ENCODE measurements at places on chromosomes 12 and 14.

DNA sequence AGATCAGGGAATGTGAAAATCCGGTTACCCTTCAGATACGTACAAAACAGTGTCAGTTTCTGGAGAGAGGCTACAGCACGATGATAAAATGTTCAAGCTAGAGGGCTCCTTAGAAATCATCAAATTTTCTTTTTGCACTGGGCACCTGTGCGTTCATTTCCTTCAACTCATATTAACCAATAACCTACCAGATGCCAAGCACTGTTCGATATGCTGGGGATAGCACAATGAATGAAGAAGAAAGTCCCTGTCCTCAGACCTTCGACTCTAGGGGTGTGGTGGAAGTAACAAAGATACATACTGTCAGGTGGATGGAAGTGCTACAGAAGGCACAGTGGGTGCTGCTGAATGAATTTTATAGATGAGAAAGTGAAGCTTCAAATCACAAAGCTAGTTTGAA, 172.3 kb downstream of the FOXN3 start:
- no peak for DNase-seq

- no peak for DNase-seq
Observed at GRCh38 chr14:86013641-86014040, 483.7 kb downstream of the FLRT2 start.

- DNase-seq: no peak
Observed at GRCh38 chr12:32679920-32680237, 778 bp downstream of the DNM1L start.

GRCh38 chr14:103372552-103373304, 12.5 kb upstream of the MARK3 start:
- no peak for DNase-seq

DNA sequence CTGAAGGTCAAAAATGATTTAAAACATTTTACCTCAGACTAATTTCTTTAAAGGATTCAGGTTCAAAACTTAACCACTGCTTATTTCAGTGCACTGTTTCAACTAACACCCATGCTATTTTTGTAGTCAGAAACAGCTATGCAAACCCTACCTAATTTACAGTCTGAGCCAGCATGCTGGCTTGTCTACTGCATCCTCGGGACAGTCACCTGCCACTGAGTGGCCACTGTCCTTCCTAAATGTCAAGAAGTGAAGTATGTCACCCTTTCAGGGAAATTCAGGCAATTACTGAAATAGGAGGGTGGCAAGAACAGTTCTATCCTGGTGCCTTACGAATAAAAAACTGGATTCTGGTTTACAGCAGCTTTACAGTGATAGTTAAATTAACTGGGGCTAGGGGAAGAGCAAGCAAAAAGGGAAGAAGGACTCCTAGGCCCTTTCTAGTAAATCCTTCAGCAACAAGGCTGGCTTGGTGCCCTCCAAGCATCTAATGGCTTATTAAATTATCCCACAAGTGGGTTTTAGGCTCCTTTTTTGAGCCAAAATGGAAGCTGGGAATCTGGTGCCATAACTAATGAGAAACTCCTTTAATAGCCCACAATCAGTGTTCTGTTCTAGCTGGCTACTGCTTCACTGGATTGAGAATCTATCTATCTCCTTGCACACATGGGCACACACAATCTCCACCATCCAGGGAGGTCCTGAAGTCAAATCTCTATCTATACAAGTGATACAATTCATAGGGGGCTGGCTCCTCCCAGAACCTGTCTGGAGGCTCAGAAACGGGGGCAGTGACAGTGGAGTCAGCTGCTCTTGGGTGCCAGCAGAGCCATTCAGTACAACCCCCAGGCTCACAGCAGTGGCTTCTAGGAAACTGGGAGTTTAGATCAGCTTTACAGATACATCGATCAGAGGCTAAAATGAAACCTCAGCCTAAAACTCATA, 43.4 kb downstream of the SH2B3 start:
- DNase-seq: no peak

DNA sequence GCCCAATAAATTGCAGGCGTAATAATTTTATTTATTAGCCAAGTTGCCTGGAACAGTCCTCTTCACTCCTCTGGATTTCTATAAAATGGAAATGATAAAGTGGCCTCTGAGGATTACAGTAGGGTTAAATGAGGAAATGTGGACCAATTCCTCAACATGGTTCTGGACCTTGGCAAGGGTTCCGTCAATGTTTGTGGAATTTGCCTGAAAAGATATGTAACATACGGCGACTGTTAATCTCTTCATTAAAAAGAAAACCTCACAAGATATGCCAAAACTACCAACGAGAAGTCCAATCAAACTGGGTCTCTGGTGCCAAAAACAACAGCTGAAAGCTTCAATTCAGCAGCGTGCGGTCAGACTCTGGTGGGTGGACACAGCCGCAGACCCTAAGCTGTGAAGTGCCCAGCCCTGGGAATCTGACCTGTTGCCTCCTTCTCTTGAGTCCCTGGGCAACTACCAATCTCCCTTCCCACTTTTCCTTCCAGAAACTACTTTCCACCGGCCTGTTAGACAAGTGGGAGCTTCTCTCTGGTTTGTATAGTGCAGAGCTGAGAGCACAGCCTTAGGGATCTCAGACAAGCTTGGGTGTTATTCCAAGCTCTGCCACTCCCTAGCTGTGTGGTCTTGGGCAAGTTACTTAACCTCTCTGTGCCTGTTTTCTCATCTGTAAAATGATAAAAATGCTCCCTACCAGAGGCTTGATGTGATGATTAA, 190.5 kb upstream of the GSC start:
- DNase-seq: no peak

GRCh38 chr12:102568276-102568675, 87.9 kb upstream of the IGF1 start:
- no peak for DNase-seq

DNA sequence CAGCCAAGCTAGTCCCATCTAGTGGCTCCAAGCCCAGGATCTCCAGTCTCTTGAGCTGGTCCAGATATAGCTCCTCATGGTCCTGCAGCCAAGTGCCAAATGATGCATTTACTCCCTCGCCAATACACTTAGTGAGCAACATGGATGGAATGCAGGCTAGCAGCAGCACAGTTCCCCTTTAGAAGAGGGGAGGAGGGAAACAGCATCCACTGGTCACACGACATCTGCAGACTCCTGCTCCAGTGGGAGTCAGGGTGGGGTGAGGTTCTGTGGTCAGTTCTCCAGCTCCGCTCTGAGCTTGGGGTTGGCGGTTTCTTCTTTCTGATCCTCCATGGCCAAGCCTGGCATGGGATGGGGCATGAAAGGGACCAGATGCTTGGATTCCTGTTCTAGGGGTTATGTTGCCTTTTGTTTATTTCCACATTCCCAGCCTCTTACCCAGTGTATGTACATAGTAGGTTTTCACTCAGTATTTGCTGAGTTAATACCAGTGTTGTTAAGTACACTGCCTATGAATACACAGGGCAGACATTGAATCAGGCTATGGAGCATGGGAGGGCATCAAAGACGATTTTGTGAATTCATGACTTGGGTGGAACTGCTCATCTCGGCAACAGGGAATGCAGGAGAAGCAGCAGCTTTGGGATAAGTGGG, 57.3 kb downstream of the GALNT16 start:
- DNase-seq: no peak

GRCh38 chr14:59341858-59342477, 123.2 kb downstream of the GPR135 start:
- no peak for DNase-seq

DNA sequence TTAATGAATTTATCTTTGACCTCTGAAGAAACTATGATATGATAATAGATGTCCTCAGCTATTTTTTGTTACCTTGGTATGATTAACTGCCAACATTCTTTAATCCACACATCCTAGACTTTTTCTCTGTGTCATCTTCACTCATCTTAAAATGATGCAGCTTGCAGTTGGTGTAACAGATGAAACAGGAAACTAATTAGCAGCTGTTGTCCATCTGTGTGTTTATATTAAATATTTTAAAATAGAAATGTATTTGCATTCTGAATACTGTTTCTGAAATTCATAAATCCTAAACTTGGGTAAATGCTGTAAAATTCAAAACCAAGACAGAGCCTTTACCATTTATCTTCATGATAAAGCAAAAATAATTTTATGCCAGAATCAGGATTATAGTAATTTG, 56.1 kb upstream of the GARIN2 start:
- no peak for DNase-seq

GRCh38 chr12:104768033-104768432, 190.1 kb downstream of the SLC41A2 start:
- DNase-seq: no peak

- no peak for DNase-seq
Observed at GRCh38 chr12:30719060-30719459, 23.4 kb upstream of the IPO8 start.

- no peak for DNase-seq
Observed at GRCh38 chr12:65825183-65825506, 862 bp downstream of the HMGA2 start.

GRCh38 chr12:27347779-27348178, 15.1 kb downstream of the BMAL2 start:
- no peak for DNase-seq

DNA sequence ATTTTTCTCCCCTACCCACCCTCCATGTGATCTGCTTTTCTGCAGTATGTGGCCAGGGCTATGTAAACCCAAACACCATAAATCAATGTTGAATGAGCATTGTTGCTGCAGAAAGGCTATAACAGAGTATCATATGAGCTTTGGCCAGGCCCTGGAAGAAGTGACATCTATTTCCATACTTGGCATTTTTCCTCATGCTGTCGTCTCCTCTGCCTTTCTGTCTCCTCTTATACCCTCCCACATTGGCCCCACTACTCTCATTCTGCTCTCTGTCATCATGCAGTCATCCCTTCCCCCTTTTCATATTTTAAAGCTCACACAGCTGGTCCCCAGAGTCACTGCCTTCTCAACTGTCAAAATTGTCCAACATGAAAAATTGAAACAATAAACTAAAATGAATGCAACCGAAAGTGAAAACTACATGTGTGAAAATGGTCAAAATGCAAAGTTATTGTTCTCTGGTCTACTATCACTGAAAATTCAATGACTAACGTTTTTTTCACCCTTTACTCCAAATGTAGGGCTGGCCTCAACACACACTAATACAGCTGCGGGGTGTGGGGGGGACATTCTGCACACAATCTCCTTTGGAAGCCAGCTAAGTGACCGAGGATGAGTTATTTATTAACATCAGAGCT, 290.7 kb upstream of the TMPO start:
- DNase-seq: no peak

GRCh38 chr14:61281186-61281947, at the start of gene TMEM30B:
TMEM30B (minus strand) TSS chr14:61281338; CDS start chr14:61281147, 191 bp downstream.
- no peak for DNase-seq

GRCh38 chr14:104676694-104677511, 12.5 kb upstream of the INF2 start:
- DNase-seq: no peak

DNA sequence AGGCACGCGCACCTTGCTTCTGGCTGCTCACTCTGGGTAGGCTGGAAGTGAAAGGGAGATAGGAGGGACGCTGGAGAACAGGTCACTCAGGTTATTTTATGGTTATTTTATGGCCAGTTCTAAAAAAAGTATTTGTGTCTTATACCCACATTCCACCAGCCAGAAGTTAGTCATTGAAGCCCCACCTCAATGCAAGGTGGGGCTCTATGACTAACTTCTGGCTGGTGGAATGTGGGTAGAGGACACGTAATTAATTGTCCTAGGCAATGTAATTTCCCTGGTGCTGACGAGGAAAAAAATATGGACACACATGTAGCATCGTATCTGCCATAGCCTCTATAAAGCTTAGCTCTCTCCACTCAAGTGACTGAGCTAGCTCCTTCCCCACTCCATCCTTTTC, 104.9 kb downstream of the PDZRN4 start:
- DNase-seq: no peak

DNA sequence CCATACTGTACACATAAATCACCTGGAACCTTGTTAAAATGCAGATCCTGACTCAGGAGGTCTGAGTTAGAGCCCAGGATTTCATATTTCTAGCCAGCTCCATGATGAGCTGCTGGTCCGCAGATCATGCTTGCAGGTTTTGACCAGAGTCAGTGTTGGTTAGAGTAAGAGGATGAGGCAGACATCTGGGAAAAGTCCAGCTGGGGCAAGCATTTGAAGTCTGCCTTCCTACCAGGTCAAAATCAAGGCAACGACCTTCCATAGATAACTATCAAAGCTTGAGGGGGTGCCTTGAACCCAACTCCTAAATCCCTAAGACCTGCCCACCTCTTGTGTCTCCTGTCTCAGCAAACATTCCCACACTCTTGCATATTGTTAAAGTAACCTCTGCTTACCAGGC, 9.2 kb downstream of the OAS2 start:
- DNase-seq: no peak

DNA sequence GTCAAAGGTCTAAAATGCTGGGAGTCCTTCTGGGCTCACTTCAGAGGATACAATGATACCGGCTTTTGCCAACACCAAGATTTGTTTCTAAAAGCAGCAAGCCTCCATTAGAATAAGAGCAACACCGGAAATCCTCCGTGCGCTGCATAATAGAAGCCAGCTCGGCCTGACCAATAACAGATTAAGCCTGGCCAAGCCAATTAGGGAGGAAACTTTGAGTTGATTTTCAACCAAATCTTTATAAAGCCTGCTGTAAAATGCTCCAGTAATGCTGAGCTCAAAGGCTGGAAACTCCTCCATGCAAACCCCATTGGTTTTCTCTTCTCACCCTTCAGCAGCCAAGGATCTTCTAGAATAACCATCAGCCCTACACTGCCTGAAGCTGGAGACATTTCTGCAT, 150.1 kb downstream of the NTF3 start:
- no peak for DNase-seq

DNA sequence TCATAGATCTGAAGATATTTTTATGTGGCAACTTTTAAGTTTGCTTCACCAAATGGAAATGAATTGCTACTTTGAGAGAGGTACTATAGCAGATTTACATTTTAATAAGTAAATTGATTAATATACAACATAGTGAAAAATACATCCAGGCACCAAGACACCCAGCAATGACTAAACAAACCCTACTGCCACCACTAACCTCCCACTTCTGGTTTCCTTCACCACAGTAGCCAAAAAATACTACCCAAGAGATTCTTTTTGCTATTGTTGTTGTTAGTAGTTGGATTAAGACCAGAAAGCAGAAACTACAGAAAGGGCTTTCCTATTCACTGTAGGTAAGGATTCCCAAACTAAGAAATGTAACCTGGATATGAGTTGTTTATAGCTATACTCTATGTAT, 54.1 kb downstream of the COCH start:
- no peak for DNase-seq

DNA sequence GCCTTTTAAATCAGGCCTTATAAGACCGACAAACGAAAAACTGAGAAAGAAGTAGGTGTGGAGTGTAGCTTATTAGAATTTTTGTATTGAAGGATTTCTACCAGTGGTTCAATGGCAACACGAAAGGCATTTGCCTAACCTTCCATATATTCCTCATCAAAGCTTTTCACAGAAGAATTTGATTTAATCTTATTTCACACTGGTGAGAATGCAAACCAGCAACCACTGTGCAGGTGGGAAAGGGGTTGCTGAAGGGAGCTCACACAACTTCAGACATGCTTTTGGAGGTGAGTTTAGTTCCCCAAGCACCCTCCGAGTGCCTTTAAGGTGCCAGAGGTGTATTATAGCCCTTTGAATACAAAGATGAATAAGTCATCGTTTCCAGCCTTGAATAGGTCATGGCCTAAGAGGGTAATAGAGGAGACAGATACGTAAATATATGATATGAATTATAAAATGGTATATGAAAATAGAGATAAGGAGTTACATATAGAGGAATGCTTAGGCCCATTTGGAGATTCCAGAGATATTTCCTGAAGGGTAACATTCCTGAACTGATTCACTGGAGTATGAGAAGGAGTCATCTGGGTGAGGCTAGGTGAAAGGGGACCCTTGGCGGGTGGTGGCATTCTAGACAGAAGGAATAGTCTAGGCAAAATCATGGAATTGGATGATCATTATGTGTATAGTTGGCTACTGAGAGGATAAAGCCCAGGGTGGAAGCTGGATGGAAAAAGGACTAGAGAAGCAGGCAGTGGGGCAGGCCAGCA, 6.4 kb downstream of the ERP27 start:
- DNase-seq: no peak
